Cortex of kidney (tissue), 1 donor: ENCODE measurements at places on chromosomes 13 and 19.

DNA sequence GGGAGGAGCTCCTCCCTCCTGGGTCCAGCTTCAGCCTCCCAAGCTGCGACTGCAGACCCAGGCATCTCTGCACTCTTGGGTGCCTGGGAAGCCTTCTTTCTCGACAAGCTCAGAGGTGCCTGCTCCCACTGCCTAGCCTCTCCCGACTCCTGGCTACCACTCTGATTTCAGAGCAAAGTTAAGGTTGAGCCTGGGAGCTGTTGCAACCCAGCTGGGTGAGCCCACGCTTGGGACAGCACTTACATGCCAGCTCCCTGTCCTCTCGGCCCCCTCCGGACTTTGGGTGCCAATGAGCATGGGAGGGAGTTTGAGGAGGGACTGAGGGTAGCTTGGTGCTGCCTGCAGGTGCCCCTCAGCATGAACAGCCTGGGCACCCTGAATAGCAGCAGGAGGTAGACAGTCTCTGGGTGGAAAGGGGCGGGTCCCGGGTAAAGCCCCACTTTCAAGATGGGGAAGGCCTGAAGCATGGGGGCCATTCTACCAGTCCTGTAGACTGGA, 1383.4 kb upstream of the PCDH20 start:
- no peak for DNase-seq

DNA sequence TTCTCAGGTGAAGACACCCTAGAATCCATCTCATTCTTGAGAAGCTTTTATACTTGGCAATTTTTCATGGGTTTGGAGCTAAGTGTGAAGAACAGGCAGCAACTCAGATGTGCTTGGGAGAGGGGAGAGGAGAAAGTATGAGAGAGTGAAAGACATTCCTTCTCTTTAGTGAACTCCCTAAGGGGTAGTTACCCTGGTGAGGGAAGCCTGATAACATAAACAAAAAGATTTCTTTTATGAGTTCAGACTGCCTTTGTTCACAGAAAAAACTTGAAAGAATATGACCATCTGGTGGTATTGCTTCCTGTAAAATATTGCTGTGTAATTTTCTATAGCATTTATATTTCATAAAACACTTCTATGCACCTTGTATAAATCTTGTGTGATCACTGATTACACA, at the start of gene STOML3:
Gene STOML3, minus strand, starts transcription at position 139 of the 400 bp plus-strand sequence. Its CDS starts 110 bp downstream, at position 29.
- DNase-seq = no peak

DNA sequence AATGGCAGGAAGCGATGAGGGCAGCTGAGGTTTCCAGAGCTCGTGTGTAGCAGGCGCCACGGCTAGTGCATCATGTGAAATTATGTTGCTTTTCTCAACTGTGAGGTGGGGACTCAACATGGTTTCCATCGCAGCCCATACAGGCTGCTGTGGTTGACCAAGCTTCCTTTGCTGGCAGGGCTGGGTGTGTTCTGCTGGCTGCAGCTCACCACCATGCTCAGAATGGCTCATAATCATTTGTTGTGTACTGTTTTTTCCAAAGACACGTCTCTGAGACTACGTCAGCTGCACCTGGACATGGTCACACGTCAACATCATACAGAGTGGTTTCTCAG, 16.1 kb upstream of the RASA3 start:
- DNase-seq = no peak

- DNase-seq = no peak
These were observed 11.5 kb upstream of the KANK2 start for GRCh38 chr19:11208561-11209471.

GRCh38 chr13:42894765-42895243, 97.2 kb downstream of the EPSTI1 start:
- no peak for DNase-seq

DNA sequence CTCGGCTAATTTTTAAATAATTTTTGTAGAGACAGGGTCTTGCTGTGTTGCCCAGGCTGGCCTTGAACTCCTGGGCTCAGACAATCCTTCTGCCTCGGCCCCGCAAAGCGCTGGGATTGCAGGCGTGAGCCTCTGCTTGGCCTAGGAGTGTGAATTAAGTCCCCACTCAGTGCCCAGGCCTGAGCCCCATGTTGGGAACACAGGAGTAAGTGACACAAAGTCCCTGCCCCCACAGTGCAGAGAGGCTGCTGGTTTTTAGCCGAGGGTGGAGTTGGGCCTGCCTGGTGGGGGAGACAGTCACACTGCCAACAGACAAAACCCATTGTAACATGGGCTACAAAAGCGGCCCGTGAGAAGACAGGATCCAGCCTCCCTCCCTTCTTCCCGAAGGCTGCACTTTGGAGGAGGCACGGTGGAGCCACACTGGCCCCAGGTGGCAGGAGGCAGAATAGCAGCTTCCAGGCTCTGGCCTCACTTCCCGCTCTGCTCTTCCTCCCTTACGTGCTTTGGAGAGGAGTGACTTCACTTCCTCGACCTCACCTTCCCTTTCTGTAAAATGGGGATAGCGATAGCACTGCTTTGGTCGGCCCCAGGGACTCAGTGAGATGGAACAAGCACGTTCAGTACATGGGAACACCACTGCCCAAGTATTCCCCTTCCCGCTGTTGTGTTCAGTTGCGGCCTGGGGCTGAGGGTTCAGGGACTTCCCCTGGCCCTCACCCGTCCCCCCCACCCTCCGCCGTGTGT, 15.2 kb upstream of the EHD2 start:
- DNase-seq = no peak

- no peak for DNase-seq
These were observed 1.9 kb downstream of the SCEL start for GRCh38 chr13:77537289-77537919.

- no peak for DNase-seq
These were observed 26.4 kb downstream of the PTPRS start for GRCh38 chr19:5314012-5314906.

DNA sequence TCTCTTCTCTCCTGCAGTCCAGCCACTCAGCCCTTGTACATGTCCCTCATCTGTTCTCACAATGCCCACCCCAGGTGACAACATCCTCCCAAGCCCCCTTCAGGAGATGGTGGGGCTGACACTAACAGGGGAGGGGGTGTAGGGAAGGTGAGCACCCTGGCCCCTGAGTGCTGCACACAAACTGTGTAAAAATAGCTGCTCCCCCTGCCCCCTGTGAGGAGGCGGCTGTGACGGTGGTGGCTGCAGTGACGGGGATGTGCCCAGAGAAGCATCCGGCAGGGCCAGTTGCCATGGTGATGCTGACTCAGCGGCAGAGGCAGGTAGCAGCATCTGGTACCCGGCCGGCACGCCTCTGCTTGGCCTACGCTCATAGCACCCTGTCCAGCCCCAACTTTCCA, 13.0 kb upstream of the JUND start:
- DNase-seq = no peak

DNA sequence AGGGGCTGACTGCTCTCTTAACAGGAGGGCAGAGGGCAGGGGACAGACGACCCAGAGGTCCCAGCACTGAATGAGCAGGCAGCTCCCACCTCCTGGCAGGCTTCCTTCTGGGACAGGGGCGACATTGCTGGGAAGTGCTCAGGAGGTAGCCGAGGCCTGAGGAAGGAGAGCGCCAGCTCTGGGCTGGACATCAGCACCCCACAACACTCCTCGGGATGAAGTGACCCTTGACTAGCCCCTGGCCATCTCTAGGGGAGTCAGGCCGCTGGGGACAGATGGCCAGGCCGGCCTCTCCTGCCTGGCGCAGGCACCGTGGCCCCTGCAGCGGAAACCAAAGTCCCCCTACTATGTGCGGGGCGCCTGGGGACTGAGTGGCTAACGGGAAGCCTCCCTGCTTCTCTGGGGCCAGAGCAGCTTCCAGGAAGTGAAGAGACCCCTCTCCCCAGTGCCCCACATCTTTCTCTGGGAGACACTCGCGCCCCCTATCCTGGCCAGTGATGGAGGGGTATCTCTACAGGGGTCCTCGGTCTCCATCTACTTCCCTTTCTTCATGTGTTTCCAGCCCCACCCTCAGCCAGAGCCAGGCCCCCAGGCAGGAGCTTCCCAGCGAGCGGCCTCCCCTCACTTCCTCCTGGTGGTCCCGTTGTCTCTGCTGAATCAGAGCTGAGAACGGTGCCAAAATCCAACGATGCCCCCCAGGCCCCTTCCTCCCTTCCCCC, 10.1 kb downstream of the PRR36 start:
- DNase-seq = no peak

DNA sequence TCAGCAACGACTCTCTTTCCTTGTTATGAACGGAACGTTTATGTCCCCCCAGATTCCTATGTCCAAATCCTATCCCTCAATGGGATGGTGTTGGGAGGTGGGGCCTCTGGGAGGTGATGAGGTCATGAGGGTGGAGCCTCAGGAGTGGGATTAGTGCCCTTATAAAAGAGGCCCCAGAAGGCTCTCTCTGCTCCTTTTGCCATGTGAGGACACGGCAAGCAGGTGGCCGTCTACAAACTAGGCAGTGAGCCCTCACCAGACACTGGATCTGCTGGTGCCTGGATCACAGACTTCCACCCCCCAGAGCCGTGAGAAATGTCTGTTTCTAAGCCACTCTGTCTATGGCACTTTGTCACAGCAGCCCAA, 53.2 kb downstream of the EPS15L1 start:
- DNase-seq = no peak

DNA sequence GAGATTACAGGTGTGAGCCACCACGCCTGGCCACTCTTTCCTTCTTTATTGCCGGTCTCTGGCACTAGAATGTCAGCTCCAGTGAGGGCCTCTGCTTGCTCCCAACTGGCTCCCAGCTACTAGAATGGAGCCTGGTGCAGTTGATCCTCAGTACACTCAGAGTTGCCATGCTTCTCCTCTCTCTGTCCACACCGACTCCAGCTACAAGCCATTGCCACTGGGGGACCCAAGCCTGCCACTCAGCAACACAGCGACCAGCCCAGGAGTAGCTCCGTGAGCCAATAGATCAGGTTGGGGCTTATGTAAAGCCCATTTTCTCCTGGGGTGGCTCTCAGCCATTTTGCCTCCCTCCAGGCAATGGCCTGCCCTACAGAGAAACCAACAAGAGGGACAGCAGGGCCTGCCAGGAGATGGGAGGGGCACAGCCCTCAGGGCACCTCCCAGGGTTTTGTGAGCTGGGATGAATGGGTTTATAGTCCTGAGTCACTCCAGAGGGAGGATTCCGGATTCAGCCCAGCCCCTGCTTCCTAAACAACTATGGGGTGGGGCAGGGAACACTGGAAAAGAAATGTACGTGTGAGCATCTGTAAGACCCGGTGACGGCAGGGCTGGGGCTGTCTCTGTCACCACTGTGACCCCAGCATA, 36.5 kb downstream of the OPA3 start:
- DNase-seq = no peak

- DNase-seq = no peak
These were observed 1060.5 kb downstream of the DIAPH3 start for GRCh38 chr13:59103004-59103768.

DNA sequence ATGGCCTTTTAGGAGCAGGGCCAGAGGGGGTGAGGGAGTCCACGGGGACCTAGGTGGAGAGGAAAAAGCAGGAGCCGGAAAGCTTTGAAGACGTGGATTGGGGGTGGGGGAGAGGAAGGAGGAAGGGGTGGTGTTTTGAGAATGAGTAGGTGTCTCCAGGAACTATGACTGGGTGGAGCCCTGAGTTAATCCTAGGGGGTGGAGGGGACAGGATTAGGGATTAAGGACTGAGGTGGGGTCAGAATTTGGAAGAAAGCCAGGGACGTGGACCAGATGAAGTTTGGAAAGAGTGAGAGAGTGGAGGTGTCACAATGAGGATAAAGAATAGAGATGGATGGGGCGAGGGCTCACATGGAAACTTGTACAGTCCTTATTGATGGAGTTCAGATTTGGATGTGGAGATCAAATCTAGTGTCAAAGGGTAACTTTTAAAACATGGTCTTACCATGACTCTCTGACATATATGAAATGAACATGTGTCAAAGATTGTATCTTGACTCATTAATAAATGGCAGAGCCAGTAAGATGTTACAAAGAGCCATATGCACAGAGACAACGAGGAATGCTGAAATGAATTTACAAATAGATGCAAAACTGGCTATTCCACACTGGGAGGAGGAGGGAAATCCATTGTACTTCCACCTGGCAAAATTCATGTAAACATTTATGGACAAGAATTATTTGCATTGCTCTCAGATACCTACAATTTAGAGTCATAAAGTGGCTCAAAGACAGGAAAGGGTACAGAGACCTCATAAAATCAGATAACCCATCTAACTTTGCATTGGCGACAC, 1.7 kb upstream of the KLK13 start:
- no peak for DNase-seq

DNA sequence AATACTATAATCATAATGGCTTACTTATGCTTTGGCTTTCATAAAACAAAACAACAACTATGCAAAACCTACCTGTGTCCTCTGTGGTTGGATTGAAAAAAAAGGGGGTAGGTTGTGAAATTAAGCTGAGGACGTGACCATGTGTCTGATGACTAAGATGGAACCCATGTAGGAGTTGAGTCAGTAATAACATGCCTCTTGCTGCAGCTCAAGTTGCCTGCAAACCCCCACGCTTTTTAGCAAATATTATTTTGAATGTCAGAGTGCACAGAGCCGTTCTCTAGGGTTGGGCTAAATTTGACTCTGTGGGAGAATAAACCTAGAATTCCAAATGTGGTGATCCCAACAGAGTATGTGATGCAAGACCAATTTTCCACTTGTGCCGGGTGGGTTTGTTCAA, 209.3 kb downstream of the KCNRG start:
- DNase-seq = no peak

GRCh38 chr19:18183529-18183928, 9.5 kb upstream of the MPV17L2 start:
- no peak for DNase-seq

GRCh38 chr13:50438351-50438750, 405.1 kb downstream of the DLEU7 start:
- DNase-seq = no peak

GRCh38 chr13:21310220-21310619, 133.8 kb downstream of the MRPL57 start:
- DNase-seq = no peak

GRCh38 chr13:110129539-110130186, 177.3 kb downstream of the COL4A1 start:
- DNase-seq = no peak

- DNase-seq = no peak
These were observed 59.4 kb upstream of the TSHZ3 start for GRCh38 chr19:31408460-31409124.

- DNase-seq = no peak
These were observed 63.5 kb downstream of the TUBA3C start for GRCh38 chr13:19117913-19118739.

DNA sequence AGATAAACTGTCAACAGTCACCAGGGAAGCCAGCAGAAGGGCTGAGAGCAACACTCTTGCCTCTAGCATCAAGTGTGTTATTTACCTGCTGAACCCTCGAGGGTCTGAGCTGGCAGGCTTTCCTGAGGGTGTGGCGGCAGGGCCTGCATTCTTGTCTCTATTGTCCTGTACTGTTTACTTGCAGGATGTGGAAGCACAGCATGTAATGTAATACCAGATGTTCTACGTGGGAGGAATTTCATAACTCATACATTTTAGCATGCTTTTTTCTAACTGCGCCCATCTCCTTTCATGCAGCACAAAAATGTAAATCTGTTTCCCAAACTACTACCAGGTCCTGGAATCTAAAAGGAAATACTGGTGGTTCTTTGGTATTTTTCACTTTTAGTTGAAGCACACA, 153.1 kb downstream of the RGCC start:
- DNase-seq = no peak
